Activated naive CD8-positive, alpha-beta T cell treated with anti-CD3 and anti-CD28 coated beads, Interleukin-2, amount 50 U/mL, for 24 hours (primary cell): ENCODE measurements at places on chromosomes 7 and 10.
A peak's percentile ranks its signal among the peaks of the same experiment; 100 is the strongest.

DNA sequence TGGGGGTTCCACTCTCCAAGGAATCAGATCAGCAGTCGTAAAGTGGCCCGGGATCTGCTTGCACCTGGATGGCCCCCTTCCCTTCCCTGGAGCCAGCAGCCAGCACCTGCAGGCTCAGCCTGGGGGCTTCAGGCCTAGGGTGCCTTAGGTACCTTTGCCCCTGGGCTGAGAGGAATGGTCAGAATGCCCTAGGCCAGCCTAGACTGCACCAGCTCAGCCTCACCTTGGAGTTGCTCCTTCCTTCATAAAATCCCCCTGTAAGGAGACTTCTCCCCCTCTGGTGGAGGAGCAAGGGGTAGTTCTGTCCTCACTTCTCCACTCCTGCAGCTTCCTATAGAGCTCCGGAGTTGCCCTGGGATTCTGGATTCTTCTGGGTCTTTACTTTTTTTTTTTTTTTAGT, 32.4 kb upstream of the LBX1 start:
- DNase-seq: no peak

GRCh38 chr10:23293973-23294590, 50.5 kb downstream of the C10orf67 start:
- DNase-seq: no peak

GRCh38 chr10:94042834-94043175, 49.1 kb downstream of the PLCE1 start:
- no peak for DNase-seq

- peak; percentile 2 for DNase-seq
These were observed 122.2 kb downstream of the NPY start for GRCh38 chr7:24406053-24406788.

DNA sequence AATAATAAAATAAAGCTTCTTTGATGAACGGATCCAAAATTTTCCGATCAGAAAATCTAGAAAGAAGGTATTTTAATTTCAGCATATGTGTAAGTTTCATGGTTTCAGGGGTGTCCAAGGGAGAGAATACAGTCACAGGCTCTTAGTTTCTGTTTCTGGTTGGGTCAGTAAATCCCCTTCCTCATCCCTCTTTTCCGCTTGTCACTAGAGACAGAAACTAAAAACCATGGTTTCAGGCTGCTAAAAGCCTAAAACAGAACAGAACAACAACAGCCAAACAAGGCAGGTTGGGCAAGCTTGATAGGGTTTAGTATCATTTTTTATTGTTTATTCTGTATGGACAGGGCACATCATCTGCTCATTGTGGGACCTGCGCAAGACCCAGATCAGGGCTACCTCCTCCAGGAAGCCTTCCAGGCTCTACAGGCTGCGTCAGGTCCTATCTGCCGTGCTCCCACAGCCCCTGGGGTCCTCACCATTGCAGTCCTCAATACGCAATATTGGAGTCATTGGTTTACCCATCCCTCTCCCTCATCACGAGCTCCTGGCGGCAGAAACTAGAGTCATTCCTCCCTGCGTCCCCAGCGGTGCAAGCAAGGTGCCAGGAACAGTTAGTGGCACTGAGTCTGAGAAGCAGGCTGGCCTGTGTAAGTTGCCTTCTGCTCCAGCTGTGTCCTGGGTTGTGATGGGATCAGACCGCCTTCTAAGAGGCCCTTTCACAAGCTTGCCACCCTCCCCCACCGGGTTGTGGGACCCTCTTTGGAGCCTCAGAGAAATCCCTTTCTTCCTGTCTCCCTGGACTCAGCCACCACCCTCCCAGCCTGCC, 70.2 kb upstream of the CUX1 start:
- no peak for DNase-seq

GRCh38 chr10:87733081-87733480, 73.4 kb downstream of the PAPSS2 start:
- DNase-seq: no peak

DNA sequence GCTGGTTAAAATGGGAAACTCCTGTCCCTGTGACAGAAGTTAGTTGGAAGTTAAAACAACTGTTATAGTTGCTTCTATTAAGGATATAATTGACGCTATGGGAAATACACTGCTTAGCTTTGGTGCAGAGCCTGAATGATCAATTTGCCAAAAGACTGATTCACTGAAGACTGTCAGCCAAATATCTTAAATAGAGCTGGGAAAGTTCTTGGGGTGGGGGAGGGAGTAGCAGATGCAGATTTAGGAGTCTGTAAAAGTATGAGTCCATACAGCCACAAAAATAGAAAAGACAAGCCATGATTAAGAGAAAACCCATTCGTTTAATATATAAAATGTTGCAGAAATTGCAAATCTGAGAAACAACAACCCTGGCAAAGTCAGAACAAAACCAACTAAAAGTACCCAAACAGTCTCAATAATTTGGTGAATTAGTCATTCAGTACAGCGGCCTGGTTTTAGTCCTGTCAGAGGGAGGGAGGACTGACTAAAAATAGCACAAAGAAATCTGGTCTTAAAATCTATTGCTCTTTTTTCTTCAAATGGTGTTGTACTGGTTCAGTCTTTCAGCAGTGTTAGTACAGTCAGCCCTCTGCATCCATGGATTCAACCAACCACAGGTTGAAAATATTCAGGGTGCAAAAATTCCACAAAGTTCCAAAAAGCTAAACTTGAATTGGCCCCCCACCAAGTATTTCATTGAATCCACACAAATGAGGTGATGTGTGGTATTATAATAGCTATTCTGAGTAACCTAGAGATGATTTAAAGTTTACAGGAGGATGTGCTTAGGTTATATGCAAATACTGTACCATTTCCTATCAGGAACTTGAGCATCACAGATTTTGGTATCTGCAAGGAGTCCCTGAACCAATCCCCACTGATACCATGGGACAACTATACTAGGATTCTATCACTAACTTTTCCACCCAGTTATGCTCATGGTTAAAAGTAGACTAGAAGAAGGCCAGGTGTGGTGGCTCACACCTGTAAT, 30.0 kb downstream of the STK17A start:
- no peak for DNase-seq
